ENCODE measurements at places on chromosomes 12 and 14. TPM values are rescaled to one million over a fixed set of nuclear protein-coding genes. Genes with fewer than 3 reads are reported as not detected.

The TMEM119 gene
- 1.3 TPM for total RNA-seq

The CLEC1A gene
- total RNA-seq = 2.4 TPM

The KCNC2 gene
- not detected for total RNA-seq

The GNG2 gene
- total RNA-seq = 6.7 TPM

The RNFT2 gene
- 0.66 TPM for total RNA-seq

The HHIPL1 gene
- total RNA-seq = 1.2 TPM

The KRT71 gene
- not detected for total RNA-seq

The LTBP2 gene
- 26.5 TPM for total RNA-seq

The AICDA gene
- not detected for total RNA-seq

The SOX5 gene
- 2.9 TPM for total RNA-seq

The SCNN1A gene
- 0.22 TPM for total RNA-seq

Data from left ventricle myocardium inferior (tissue), 1 donor.